ENCODE measurements at places on chromosomes 1 and 21. TPM values are rescaled to one million over a fixed set of nuclear protein-coding genes. Genes with fewer than 3 reads are reported as not detected.

Gene CACHD1
- 0.27 TPM for total RNA-seq

Gene CAPN8
- not detected for total RNA-seq

Gene TCHHL1
- total RNA-seq, result not detected

Gene BRINP3
- not detected for total RNA-seq

Gene HSD11B1
- 23.9 TPM for total RNA-seq

Gene FNDC10
- total RNA-seq, result 1.6 TPM

Gene TRABD2B
- not detected for total RNA-seq

Gene MPZ
- total RNA-seq, result 5.8 TPM

DNA sequence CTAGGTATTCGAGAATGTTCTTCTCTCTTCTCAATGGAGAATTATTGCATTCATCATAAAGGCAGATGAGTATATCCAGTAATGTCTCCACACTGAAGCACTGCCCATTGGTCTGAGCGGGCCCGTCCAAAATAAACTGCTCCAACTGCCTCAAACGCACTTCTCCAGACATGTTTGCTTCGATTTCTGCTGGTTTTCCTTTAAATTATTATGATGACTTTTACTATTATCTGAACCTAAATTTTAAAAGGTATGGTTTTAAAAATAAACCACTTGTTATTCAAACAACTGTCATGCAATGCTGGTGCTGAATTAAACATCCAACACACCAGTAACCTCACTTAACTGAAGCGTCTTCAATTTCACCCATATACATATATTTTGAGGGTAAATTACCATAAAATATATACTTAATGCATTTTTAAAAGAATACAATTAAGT lies 1.3 kb downstream of the CDC42BPA start:
- peaks cover 44% of the 10 kb centered on the region for H3K27me3 ChIP-seq
- DNase-seq, result no peak
- H3K4me1 ChIP-seq, result peaks cover 10% of the 10 kb centered on the region
- peak overlapping the region; percentile 23 for H3K4me3 ChIP-seq
- peaks cover 2% of the 10 kb centered on the region for H3K36me3 ChIP-seq

GRCh38 chr1:150575518-150576366 lies 3.7 kb downstream of the MCL1 start:
- peak overlapping the region; percentile 98 for H3K27ac ChIP-seq
- H3K4me1 ChIP-seq, result peaks cover 50% of the 10 kb centered on the region
- peaks cover 79% of the 10 kb centered on the region for H3K36me3 ChIP-seq
- H3K4me3 ChIP-seq, result peak overlapping the region; percentile 93
- no peak for DNase-seq
- peaks cover 2% of the 10 kb centered on the region for H3K27me3 ChIP-seq

- H3K4me3 ChIP-seq, result peak overlapping the region; percentile 63
- no peaks in the 10 kb centered on the region for H3K27me3 ChIP-seq
- peaks cover 18% of the 10 kb centered on the region for H3K36me3 ChIP-seq
- peaks cover 56% of the 10 kb centered on the region for H3K4me1 ChIP-seq
- peak overlapping the region; percentile 88 for H3K27ac ChIP-seq
Observed at GRCh38 chr1:205805082-205805711, 7.8 kb downstream of the SLC41A1 start.

DNA sequence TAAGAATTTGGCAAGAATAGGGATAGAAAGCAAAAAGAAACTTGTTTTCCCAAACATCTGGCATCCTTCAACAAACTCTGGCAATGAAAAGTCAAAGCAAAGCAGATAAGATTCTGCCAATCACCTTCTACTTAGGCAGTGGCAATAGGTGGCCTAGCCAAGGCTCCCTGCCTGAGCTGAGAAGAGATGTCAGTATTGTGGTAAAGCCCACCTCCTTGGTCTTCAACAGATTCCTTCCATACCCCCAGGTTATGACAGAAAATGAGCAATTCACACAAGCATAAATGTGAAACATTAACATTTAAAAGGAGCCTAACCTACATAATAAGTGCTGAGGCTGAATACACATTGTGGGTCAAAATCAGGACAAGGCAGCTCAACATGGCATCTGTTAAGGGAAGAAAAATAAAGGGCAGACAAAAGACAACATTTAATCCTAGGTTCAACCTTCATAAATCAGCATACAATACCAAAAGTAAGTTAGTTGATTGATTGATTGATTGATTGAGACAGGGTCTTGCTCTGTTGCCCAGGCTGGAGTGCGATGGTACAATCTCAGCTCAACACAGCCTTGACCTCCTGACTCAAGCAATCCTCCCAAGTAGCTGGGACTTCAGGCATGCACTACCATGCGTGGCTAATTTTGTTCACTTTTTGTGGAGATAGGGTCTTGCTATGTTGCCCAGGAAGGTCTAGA lies 123.1 kb downstream of the AKT3 start:
- peaks cover 39% of the 10 kb centered on the region for H3K4me1 ChIP-seq
- H3K36me3 ChIP-seq, result peaks cover 7% of the 10 kb centered on the region
- no peaks in the 10 kb centered on the region for H3K27me3 ChIP-seq
- no peak for DNase-seq

DNA sequence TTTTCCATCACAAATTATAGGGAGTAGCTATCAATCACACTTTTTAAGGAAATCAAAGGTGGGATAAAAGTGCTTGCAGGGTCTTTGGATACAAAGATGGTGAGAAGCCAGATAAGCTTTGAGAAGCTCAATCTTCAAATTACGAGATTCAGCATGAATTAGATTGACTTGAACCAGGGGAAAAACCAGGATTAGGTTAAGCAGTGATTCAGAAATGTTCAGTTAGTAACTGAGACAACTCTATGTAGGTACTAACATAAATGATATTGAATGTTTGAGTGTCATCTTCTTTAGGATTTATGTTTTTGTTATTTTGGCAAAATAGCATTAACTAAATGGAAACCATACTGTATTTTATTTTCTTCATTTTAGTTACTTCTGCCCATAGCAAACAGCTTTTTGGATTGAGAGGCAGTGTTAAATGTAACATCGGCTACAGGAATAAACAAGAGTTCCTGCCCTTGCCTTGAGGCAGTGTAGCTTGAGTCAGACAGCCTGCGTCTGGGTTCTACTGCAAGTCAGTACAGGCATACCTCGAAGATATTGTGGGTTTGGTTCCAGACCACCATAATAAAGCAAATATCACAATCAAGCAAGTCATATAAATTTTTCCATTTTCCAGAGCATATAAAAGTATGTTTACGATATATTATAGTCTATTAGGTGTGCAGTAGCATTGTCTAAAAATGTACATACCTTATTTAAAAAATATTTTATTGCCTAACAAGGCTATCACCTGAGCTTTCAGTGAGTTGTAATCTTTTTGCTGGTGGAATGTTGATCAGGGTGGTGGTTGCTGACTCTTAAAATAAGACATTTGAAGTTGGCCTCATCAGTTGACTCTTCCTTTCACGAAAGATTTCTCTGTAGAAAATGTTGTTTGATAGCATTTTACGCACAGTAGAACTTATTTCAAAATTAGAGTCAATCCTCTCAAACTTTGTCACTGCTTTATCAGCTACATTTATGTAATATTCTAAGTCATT lies 36.9 kb upstream of the BACH1 start:
- H3K36me3 ChIP-seq, result no peaks in the 10 kb centered on the region
- H3K4me3 ChIP-seq, result no peak overlapping the region
- H3K27ac ChIP-seq, result no peak overlapping the region
- H3K4me1 ChIP-seq, result peaks cover 8% of the 10 kb centered on the region

DNA sequence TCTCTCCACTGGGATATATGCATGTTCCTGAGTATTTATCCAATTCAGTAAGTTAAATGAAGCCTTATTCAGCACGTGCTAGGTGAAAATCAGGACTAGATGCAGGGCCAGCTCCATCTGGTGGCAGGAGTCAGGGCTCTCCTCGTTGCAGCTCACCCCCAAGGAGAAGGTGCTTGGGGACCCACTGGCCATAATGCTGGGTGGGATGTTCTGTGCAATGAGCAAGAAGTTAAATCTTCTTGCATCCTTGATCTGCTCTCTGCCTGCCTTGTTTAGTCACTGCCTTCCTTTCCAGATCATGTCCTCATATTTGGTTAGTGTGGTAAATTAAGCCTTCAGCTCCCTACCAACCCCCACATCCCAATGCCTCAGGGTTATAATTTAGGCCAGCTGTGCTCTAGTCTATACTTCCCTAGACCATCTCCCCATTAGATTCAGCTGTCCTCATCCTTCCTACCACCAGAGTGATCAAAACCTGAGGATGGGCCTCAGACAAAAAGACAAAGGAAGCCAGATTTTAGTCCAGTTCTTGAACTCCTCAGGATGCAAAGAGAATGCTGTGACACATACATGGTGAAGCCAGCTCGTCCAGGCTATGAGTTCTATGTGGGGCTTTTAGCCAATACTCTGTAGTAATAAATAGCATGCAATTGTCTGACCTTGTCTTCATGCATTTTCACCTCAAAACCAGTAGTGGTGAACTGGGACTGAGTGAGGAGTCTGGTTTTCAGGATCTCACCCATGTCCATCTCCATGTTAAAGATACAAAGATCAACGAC lies 55.9 kb downstream of the SEC16B start:
- DNase-seq, result no peak
- H3K4me3 ChIP-seq, result no peak overlapping the region
- no peak overlapping the region for H3K27ac ChIP-seq
- H3K36me3 ChIP-seq, result no peaks in the 10 kb centered on the region

DNA sequence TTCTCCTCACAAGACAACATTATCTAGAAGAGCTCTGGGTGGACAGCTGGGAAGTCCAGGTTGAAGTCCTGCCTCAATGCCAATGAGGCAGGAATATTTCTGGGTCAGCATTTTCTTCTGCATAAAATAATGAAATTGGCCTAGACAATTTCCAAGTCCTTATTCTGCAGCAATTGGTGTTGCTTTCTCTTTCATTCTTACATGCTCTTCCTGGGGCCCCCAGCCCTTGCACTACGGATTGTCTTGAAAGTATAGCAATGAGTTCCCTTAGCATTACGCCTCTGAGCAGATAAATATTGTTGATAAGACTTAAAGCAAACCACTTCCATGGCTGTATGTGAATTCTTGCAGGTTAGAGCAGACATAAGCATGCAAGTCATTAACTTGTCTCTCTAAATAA lies 188.5 kb downstream of the TGFBR3 start:
- peaks cover 26% of the 10 kb centered on the region for H3K36me3 ChIP-seq
- H3K27ac ChIP-seq, result peak overlapping the region; percentile 54
- H3K4me1 ChIP-seq, result peaks cover 31% of the 10 kb centered on the region
- peak; percentile 77 for DNase-seq
- no peaks in the 10 kb centered on the region for H3K27me3 ChIP-seq

- no peak overlapping the region for H3K27ac ChIP-seq
- no peaks in the 10 kb centered on the region for H3K4me1 ChIP-seq
- peaks cover 5% of the 10 kb centered on the region for H3K36me3 ChIP-seq
- no peaks in the 10 kb centered on the region for H3K27me3 ChIP-seq
Observed at GRCh38 chr1:63675420-63675931, 82.3 kb downstream of the PGM1 start.

- peaks cover 32% of the 10 kb centered on the region for H3K4me1 ChIP-seq
- DNase-seq, result peak; percentile 15
- no peaks in the 10 kb centered on the region for H3K27me3 ChIP-seq
- peaks cover 15% of the 10 kb centered on the region for H3K36me3 ChIP-seq
- peak overlapping the region; percentile 20 for H3K27ac ChIP-seq
Observed at GRCh38 chr1:35717911-35718476, 690 bp downstream of the C1orf216 start.

- no peaks in the 10 kb centered on the region for H3K27me3 ChIP-seq
- peaks cover 60% of the 10 kb centered on the region for H3K4me1 ChIP-seq
- no peak for DNase-seq
- no peaks in the 10 kb centered on the region for H3K36me3 ChIP-seq
- peak overlapping the region; percentile 50 for H3K27ac ChIP-seq
- peak overlapping the region; percentile 30 for H3K4me3 ChIP-seq
Observed at GRCh38 chr1:209650454-209650853, 1.8 kb downstream of the LAMB3 start.

GRCh38 chr1:29677028-29678024 lies 441.0 kb downstream of the PTPRU start:
- H3K27me3 ChIP-seq, result peaks cover 6% of the 10 kb centered on the region
- DNase-seq, result no peak
- no peaks in the 10 kb centered on the region for H3K4me1 ChIP-seq
- no peak overlapping the region for H3K27ac ChIP-seq
- no peak overlapping the region for H3K4me3 ChIP-seq
- no peaks in the 10 kb centered on the region for H3K36me3 ChIP-seq

DNA sequence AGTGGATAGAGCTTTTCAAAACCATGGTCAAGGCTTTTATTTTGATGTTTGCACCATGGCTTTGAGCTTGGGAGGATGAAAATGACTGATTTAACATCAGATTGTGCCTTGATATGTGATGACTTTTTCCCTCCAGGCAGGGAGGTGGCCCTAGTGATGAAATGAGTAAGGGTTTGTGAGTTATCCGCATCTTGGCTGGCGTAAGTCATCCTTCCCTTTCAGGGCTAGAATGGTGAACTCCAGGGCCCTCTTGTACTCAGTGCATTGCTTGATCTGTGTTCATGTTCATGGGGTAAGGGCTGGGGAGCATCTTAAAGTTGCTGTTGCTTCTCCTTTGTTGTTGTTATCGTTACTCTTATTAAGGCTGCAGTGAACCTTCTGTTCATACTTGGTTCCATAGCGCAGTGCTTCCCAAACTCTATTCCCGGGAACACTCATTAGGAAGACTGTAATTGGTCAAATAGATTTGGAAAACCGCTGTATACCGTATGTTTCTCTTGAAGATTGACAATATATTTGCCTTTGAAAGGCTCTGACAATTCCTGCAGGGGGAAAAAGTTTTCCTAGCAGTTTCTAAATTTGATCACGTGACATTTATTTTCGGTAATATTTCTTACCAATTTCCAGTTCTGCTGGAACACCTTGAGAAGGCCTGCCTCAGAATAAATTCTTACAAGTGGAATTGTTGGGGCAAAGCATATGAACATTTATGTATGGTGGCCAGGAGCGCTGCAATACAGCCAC lies 23.1 kb downstream of the GPR137B start:
- H3K27ac ChIP-seq, result no peak overlapping the region
- DNase-seq, result peak; percentile 35
- peaks cover 19% of the 10 kb centered on the region for H3K4me1 ChIP-seq
- H3K36me3 ChIP-seq, result peaks cover 27% of the 10 kb centered on the region
- H3K4me3 ChIP-seq, result no peak overlapping the region
- no peaks in the 10 kb centered on the region for H3K27me3 ChIP-seq

DNA sequence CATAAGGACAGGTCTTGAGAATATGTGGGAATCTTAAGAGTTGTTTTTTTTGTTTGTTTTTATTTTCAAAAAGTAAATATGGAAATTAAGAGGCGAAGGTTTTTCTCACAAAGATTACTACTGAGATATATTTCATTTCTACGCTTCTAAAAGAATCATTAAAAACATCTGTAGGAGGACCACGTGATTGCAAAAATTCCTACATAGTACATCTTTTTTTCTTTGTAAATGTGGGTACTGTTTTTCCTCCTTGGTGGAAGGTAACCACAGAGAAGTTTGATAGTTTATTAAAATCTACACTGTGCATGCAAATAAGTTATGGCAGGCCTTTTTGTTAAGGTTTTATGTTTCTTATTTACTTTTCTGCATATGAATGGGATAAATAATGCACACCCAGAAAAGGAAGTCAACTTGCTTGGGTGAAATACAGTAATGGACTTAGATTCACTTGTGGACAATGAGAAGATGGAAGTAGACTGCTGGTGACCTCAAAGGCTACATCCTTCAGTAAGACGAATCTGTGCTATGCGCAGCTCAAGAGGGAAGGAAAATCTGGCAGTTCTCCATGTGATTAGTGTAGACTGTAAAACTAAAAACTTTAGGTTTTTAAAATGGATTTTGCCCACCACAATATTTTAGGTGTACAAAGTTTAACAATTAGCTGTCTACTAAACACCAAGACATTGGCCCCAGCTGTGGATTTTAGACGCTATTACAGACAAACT lies 2.0 kb downstream of the AK5 start:
- peaks cover 5% of the 10 kb centered on the region for H3K27me3 ChIP-seq
- no peak for DNase-seq
- H3K27ac ChIP-seq, result no peak overlapping the region
- peaks cover 21% of the 10 kb centered on the region for H3K4me1 ChIP-seq
- no peak overlapping the region for H3K4me3 ChIP-seq
- H3K36me3 ChIP-seq, result no peaks in the 10 kb centered on the region

Data from activated CD4-positive, alpha-beta memory T cell treated with anti-CD3 and anti-CD28 coated beads for 36 hours (primary cell).